Pancreas (tissue), 10 donors: ENCODE measurements at places on chromosomes 16 and 17. TPM values are rescaled to one million over a fixed set of nuclear protein-coding genes. Genes with fewer than 3 reads are reported as not detected.

- H3K27me3 ChIP-seq: no peaks in the 10 kb centered on the region
- no peak for DNase-seq
- no peaks in the 10 kb centered on the region for H3K4me1 ChIP-seq
- H3K27ac ChIP-seq: no peak overlapping the region
- H3K4me3 ChIP-seq: no peak overlapping the region
- H3K36me3 ChIP-seq: no peaks in the 10 kb centered on the region
Observed at GRCh38 chr16:75070012-75070841, 46.4 kb downstream of the LDHD start.

The XAF1 gene
- 4.3 TPM for total RNA-seq

DNA sequence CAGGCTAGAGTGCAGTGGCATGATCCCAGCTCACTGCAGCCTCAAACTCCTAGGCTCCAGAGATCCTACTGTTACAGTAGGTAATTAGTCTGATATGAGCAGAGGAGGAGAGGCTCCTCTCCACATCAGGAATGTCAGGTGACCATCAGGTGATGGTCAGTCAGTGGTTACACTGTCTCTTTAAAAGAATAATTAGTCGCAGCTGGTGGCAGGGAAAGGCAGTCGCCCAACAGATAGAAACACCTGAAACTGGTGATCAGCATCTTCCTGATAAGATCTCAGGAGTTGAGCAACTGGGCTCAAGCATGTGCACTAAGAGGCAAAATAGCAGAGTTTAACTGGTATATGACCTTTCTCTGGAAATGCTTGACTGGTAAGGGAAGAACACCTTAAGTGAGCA, 21.5 kb upstream of the ABCA5 start:
- no peaks in the 10 kb centered on the region for H3K4me1 ChIP-seq
- H3K27ac ChIP-seq: no peak overlapping the region
- DNase-seq: no peak
- H3K27me3 ChIP-seq: no peaks in the 10 kb centered on the region
- H3K36me3 ChIP-seq: no peaks in the 10 kb centered on the region
- no peak overlapping the region for H3K4me3 ChIP-seq

DNA sequence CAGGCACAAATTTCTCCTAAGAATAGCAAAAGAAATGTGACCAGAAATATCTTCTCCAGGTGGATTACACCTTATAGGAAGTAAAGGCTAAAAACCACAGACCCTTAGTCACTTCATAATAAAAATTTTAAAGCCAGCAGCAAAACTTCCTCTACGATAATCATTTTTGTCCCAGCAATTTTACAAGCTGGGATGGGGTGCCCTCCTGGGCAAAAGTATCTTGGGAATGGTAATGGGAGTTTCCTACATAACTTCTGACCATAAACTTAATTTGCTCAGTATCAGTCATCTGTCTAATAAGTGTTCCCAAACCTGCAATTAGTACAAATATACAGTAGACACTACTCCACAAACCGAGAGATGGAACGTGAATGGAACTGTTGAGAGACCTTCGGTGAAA, 3.0 kb downstream of the PHF12 start:
- no peaks in the 10 kb centered on the region for H3K36me3 ChIP-seq
- no peak for DNase-seq
- H3K27me3 ChIP-seq: no peaks in the 10 kb centered on the region
- peaks cover 9% of the 10 kb centered on the region for H3K4me1 ChIP-seq
- peak overlapping the region; percentile 89 for H3K4me3 ChIP-seq

DNA sequence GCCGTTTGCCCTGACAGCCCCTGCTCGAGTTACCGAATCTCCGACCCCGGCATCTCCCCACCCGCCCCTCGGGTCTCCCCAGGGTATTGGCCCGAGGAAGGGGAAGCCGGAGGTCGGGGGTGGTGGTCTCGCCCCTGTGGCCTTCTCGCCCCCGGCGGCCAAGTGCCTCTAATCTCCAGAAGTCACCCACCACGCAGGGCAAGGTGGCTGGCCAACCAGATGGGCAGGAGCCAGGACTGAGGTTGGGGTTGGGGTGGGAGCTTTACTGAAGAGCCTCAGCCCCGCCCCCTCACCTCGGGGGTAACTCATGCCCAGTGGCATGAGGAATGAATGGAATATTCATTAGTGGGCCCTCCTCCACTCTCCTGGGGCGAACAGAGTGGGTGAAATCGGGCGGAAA, 637 bp downstream of the DHRS11 start:
- peak; percentile 39 for DNase-seq
- H3K36me3 ChIP-seq: no peaks in the 10 kb centered on the region
- no peaks in the 10 kb centered on the region for H3K27me3 ChIP-seq
- H3K4me3 ChIP-seq: peak overlapping the region; percentile 72

The TEX14 gene
- total RNA-seq: 0.03 TPM

GRCh38 chr17:22505660-22506059, 813.3 kb downstream of the KCNJ18 start:
- no peaks in the 10 kb centered on the region for H3K36me3 ChIP-seq
- no peaks in the 10 kb centered on the region for H3K27me3 ChIP-seq
- DNase-seq: no peak
- no peaks in the 10 kb centered on the region for H3K4me1 ChIP-seq
- no peak overlapping the region for H3K4me3 ChIP-seq

DNA sequence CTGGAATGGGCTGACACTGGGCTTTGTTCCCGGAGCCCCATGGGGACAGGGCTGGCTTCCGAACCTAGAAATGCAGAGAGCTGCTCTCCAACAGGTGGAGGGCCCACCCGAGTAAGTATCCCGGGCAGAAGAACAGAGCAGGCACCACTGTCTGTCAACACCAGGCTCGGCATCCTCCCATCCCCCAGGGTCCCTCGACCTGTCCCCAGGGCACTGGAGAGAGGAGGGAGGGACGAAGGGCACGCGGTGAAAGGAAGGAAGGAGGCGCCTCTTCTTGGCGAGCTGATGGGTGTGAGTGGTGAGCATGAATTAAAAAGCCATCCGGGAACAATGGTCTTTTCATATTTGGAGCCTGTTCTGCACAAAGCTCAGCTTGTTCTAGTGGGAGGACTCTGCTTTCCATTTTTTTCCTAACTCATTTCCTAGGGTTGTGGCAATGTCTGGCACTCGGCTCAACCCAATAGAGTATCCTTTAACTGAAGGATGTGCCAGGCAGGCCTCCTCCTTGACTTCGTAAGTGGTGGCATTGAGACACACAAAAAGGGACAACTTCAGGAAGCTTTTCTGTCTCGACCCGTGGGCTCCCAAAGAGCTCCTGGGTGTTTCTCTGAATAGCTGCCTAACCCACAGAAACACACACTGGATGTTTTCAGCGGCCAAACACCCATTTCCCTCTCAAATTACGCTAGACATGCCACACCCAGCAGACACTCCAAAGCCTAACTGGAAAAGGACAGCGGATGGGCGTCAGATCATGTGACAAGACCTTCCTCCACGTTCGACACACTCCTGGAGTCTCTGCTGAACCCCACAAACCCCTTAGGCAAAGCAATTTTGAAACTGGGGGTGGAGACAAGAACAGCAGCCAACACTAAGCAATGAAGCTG, 47.7 kb downstream of the ZFHX3 start:
- H3K4me3 ChIP-seq: no peak overlapping the region
- H3K27ac ChIP-seq: peak overlapping the region; percentile 65
- no peaks in the 10 kb centered on the region for H3K36me3 ChIP-seq
- peaks cover 14% of the 10 kb centered on the region for H3K4me1 ChIP-seq
- peak; percentile 47 for DNase-seq
- no peaks in the 10 kb centered on the region for H3K27me3 ChIP-seq

DNA sequence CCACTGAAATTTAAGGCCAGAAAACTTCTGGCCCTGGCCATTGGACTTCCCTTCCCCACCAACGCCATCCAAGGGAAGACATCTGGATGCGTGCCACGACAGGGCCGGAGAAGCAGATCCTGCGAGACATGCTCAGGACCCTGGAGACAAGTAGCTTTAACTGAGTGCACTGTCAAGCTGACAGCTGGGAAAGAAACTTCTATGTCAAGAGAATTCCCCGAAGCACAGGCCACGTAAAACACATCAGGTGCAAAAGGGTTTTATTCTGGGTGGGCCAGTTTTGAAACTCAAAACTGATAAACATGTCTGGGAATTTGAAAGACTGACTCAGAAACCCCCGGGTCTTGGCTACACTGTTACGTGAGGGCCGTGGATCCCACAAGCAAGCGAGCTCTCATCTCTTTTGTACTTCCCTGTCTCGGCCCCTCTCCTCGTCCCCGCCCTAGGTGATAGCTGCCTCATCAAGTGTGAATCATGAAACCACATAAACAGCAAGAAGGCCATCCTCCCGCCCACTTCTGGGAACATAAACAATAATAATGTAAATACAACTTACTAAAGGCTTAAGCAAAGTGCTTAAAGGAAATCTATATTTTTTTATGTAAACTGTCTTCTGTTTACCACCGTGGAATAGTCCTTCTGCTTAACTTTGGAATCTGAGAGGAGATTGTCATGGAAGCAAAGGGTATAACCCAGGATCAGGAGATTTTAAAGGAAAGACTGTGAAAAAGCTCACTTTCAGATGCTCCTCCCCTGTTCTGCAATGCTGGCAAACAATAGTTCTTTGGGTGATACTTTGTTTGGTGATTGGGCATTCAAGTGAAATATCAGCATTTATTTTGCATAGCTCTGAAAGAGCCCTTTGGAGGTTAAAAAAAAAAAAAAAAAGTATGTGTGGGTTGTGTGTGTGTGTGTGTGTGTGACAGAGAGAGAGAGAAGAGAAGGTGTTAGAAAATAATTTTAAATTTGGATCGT, 406.0 kb upstream of the MAF start:
- no peaks in the 10 kb centered on the region for H3K27me3 ChIP-seq
- no peak for DNase-seq
- no peak overlapping the region for H3K4me3 ChIP-seq
- H3K27ac ChIP-seq: no peak overlapping the region

The NF1 gene
- total RNA-seq: 29.1 TPM

The P4HB gene
- total RNA-seq: 1,818 TPM

The BCL6B gene
- 1.7 TPM for total RNA-seq

GRCh38 chr16:28276301-28276700, 16.0 kb upstream of the SBK1 start:
- H3K27ac ChIP-seq: no peak overlapping the region
- no peaks in the 10 kb centered on the region for H3K36me3 ChIP-seq
- no peak overlapping the region for H3K4me3 ChIP-seq
- no peaks in the 10 kb centered on the region for H3K27me3 ChIP-seq

The FAM20A gene
- total RNA-seq: 0.59 TPM

GRCh38 chr17:17379197-17379991, 76.2 kb downstream of the NT5M start:
- no peaks in the 10 kb centered on the region for H3K27me3 ChIP-seq
- no peak overlapping the region for H3K4me3 ChIP-seq
- H3K27ac ChIP-seq: peak overlapping the region; percentile 22
- H3K4me1 ChIP-seq: no peaks in the 10 kb centered on the region

GRCh38 chr16:68297908-68298307, 12.8 kb downstream of the SLC7A6OS start:
- H3K27me3 ChIP-seq: no peaks in the 10 kb centered on the region
- H3K4me3 ChIP-seq: no peak overlapping the region
- no peaks in the 10 kb centered on the region for H3K4me1 ChIP-seq
- no peak overlapping the region for H3K27ac ChIP-seq

DNA sequence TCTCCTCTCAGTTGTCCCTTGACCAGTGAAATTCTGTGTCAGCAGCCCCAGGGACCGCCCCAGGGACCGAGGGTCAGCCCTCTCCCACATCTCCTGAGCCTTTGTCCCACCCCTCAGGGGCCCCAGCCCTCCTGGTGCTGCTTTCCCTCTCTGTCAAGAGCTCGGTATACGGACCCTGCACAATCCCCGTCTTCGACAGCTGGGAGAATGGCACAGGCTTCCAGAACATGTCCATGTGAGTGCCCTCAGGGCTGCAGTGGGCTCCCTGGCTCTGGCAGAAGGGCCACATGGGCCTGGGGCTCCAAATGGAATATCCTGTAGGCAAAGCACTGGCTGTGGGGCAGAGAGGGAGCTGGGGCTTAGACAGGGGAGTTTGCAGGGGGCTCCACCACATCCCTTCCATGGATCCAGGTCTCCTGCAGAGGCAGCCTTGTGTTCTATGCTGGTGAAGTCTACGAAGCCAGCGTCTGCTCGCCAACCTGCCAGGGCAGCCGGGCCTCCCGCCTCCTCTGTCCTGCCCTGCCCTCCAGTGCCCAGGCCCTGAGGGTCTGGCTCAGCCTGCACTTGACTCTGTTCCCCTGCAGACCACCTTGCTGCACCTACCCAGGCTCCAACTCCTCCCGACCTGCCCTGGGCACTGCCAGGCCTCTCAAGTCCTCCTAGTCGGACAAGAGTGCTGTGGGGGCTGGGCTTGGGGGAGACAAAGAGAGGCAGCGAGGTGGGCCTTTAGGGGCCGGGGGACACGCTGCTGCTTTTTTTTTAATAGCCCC, 28.0 kb downstream of the ADGRG5 start:
- H3K4me1 ChIP-seq: no peaks in the 10 kb centered on the region
- H3K36me3 ChIP-seq: no peaks in the 10 kb centered on the region
- H3K4me3 ChIP-seq: no peak overlapping the region
- H3K27ac ChIP-seq: no peak overlapping the region
- DNase-seq: no peak
